ENCODE measurements at places on chromosomes 7 and 10. TPM values are rescaled to one million over a fixed set of nuclear protein-coding genes. Genes with fewer than 3 reads are reported as not detected.

- DNase-seq = no peak
- no peaks in the 10 kb centered on the region for H3K4me1 ChIP-seq
- no peaks in the 10 kb centered on the region for H3K36me3 ChIP-seq
These were observed 25.6 kb upstream of the MTPN start for GRCh38 chr7:136002802-136003201.

GRCh38 chr7:74362266-74362665, 73.1 kb downstream of the CLIP2 start:
- H3K27me3 ChIP-seq = no peaks in the 10 kb centered on the region
- no peak for DNase-seq
- H3K4me3 ChIP-seq = no peak overlapping the region
- peaks cover 24% of the 10 kb centered on the region for H3K36me3 ChIP-seq

DNA sequence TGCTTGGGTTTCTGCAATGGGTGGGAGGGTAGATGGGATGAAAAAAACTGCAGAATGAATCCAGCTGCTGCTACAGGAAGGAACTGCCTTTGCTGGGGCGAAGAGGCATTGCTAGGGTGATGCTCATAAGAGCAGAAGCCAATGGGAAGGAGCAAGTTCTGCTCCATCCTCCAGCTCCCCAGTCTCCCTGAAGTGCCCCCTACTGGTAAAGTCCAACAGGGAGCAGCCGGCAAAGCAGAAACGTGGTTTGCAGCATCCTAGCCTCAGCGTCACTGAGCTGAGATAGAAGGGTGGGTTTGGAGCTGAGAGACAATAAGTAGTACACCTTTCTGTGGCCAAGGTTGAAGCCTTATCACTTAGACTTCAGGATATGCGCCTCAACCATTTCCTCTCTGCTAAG, 220.5 kb downstream of the CCSER2 start:
- no peak overlapping the region for H3K27ac ChIP-seq
- H3K27me3 ChIP-seq = no peaks in the 10 kb centered on the region
- no peaks in the 10 kb centered on the region for H3K36me3 ChIP-seq
- H3K4me3 ChIP-seq = no peak overlapping the region
- H3K4me1 ChIP-seq = no peaks in the 10 kb centered on the region
- DNase-seq = peak; percentile 66

DNA sequence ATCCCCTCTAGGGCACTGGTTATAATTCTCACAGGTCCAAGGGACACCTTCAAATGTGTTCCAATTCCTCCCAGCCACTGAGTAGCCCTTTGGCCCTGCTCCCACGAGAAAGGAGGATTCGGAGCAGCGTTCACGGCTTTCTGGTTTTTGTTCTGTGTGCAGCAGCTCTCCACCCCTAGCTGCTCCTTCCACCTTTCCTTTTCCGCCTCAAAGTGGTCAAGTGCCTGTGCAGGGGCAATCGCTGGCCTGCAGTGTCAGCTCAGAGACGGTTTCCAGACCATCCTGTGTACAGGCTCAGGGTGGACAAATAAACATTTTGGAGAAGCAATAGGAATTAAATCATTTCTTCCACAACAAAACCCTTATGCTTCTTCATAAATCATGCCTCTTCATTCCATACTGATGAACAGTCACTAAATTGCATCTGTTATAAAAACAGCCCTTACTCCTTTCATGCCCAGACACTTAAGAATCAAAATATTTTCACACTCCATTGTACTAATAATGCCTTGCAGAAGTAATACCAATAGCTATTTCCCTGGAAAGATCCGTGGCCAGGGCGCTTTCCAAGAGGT, 1.1 kb downstream of the KIAA1549 start:
- peaks cover 54% of the 10 kb centered on the region for H3K4me1 ChIP-seq
- H3K27ac ChIP-seq = no peak overlapping the region
- peaks cover 28% of the 10 kb centered on the region for H3K27me3 ChIP-seq
- H3K4me3 ChIP-seq = peak overlapping the region; percentile 83
- no peaks in the 10 kb centered on the region for H3K36me3 ChIP-seq

PIP gene
- total RNA-seq = not detected

ZFYVE27 gene
- 26.9 TPM for total RNA-seq

ACTL6B gene
- 0.99 TPM for total RNA-seq

DNA sequence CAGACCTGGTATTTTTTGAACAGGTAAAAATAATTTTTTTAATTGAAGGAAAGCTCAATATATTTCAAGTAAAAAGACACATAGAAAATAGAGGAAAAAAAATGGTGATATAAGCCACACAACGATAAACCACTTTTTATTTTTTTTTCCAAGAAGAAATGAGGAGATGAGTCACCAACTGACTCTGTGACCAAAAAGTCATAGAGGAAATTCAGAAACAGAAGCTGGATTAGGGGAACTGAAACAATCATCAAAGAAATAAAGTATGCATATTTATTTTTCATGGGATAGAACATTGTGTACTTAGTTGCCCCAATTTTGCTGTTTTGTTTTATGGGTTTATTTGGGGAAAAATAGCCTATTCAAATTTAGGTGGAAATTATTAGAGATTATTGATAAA, 176.8 kb upstream of the AGR3 start:
- H3K36me3 ChIP-seq = peaks cover 4% of the 10 kb centered on the region
- no peak overlapping the region for H3K4me3 ChIP-seq
- no peaks in the 10 kb centered on the region for H3K27me3 ChIP-seq
- H3K4me1 ChIP-seq = no peaks in the 10 kb centered on the region

DNA sequence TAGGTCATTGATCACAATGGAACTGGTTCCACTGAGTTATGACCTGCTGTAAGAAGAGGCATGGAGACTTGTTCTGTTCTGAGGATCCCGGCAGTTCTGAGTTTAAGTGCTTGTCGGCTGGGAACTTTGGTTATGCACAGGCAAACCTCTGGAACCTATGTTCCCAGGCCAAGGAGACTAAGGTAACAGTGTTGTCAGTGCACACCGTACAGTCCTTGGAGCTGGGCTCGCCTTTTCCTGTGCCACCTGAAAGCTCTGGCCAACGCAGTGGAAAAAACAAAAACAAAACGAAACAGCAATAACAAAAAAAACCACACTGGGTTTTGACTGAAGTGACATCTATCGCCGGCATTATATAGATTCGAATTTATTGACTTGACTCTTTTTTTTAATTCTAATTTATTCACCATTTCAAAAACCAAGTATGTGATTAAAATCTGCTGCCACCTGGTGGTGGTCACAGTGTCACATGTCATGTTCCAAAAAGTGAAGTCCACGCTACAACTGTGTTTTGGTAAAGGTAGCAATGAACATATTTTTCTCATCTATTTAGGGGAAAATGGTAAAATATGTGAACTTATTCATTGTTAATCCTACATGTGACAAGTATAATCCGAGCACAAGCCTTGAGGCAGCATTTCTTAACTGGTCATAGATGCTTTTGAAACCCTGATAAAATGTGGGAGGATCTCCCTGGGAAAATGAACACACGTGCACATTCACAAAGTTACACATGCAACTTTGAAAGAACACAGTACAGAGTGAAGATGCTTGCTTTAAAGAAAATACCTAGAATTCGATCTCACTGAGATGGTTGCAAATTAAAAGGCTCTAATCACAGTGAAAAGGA, 113.8 kb upstream of the PPP2R2D start:
- no peak overlapping the region for H3K4me3 ChIP-seq
- peaks cover 18% of the 10 kb centered on the region for H3K4me1 ChIP-seq
- H3K27me3 ChIP-seq = peaks cover 6% of the 10 kb centered on the region
- peak; percentile 33 for DNase-seq
- no peak overlapping the region for H3K27ac ChIP-seq

GRCh38 chr7:80134115-80134535, 506 bp upstream of the GNAI1 start:
- H3K27me3 ChIP-seq = peaks cover 15% of the 10 kb centered on the region
- peak overlapping the region; percentile 61 for H3K27ac ChIP-seq
- H3K4me1 ChIP-seq = peaks cover 42% of the 10 kb centered on the region
- no peak for DNase-seq

STOX1 gene
- total RNA-seq = 1.6 TPM

BTBD16 gene
- not detected for total RNA-seq

DNA sequence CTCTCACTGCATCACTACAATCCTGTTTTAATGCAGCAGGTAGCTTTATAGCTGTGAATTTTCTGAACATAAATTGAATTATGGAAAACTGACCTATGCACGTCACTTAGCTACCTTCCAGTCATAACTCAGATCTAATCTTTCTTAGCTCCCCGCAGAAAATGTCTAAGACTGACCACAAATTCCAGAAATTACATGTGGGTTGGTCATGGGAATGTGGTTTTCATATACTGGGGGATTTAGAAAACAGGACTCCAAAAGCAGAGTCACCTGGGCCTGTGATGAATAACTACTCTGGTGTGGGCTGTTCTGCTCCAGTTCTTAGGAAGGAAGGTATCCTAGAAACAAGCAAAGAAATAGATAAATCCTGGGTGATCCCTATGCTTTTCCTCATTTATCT, 178.4 kb upstream of the LRRTM3 start:
- DNase-seq = no peak
- peaks cover 7% of the 10 kb centered on the region for H3K36me3 ChIP-seq
- H3K27ac ChIP-seq = no peak overlapping the region
- H3K4me1 ChIP-seq = no peaks in the 10 kb centered on the region
- no peak overlapping the region for H3K4me3 ChIP-seq

GRCh38 chr10:49296382-49296781, 2.6 kb upstream of the C10orf71 start:
- H3K27ac ChIP-seq = no peak overlapping the region
- DNase-seq = no peak

DNA sequence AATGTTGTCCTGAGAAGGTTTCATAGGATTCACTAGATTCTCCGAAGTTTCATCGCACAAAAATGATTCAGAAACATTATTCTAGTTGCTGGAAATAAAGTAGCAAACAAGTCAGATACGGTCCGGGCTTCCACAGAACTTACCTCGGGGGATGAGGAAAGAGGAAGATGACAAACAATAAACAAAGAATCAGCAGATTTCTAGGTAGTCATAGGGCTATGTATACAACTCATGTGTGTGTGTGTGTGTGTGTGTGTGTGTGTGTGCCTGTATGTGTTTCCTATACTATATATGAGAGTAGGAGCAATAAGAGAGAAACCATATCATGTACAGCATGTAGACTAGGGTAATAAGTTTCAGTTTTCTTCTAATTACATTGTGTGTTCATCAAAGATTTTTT, 16.5 kb downstream of the TMEM236 start:
- peaks cover 8% of the 10 kb centered on the region for H3K4me1 ChIP-seq
- no peak for DNase-seq
- H3K27me3 ChIP-seq = peaks cover 42% of the 10 kb centered on the region

DNA sequence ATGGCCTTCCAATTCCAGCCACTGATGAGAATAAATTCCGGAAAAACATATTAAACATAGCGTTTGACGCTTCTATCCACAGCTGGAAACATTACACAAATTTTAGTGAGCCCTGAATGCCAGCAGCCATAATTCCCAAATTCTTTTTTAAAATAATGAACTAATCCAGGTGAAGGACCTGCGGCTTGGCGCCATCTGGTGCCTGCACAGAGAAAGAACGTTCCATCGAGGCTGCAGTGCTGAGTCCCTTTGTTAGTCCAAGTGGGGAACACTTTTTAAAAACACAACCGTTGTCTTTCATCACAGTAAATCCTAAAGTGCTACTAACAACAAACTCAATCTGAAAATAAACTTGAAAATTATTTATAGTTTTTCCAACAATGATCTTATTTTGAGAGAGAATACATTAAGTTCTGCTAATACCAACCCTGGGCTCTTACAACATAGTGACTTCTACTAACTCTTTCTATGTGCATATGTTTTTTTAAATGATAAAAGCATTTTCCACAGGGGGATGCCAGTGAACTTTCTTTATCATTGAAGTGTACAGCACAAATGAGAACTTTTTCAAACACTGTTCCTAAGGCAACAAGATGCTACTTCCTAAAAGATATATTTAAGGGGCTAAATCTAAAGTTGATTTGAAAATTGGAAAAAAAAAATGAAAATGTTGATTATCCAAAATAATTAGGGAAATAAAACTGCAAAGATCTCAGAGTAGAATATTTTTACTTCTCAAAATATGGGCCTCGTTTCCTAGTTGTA, 166.9 kb upstream of the RNF32 start:
- no peaks in the 10 kb centered on the region for H3K36me3 ChIP-seq
- H3K27me3 ChIP-seq = no peaks in the 10 kb centered on the region
- peaks cover 11% of the 10 kb centered on the region for H3K4me1 ChIP-seq
- DNase-seq = peak; percentile 53
- no peak overlapping the region for H3K27ac ChIP-seq

DNA sequence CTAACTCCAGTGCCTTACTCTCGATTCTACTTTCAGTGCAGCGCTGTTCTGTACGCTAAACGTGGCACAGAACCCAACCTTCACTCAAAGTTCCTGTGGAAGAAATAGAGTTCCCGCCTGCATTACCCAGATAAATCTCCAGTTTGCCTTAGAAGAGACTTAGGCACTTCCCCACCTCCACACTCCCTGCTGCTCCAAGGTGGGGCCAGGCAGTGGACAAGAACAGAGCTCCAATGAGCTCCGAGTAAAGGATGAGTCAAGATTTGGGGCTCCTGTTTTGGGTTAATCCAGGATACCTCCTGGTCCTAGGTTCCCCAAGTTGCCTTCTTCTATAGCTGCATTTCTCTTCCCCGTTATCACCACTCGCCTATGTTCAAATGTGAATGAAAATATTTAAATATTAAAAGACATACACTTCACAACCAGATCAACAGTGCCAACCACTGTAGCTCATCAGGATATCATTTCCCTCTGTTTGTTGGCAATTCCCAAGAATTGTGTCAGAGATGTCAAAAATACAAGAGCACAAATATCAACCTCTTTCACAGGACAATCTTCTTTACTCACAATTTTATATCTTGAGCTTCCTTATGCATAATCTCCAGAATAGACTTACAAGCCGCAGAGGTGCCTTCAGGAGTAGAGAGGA, 48.0 kb downstream of the MALSU1 start:
- H3K4me1 ChIP-seq = peaks cover 9% of the 10 kb centered on the region
- H3K4me3 ChIP-seq = no peak overlapping the region
- H3K27ac ChIP-seq = peak overlapping the region; percentile 27
- no peaks in the 10 kb centered on the region for H3K27me3 ChIP-seq
- H3K36me3 ChIP-seq = peaks cover 68% of the 10 kb centered on the region

GALNT17 gene
- total RNA-seq = 61.1 TPM

- H3K36me3 ChIP-seq = no peaks in the 10 kb centered on the region
- DNase-seq = no peak
- H3K27ac ChIP-seq = no peak overlapping the region
- H3K27me3 ChIP-seq = no peaks in the 10 kb centered on the region
These were observed 90.9 kb upstream of the NOBOX start for GRCh38 chr7:144494355-144494754.

- DNase-seq = no peak
- no peak overlapping the region for H3K27ac ChIP-seq
- no peaks in the 10 kb centered on the region for H3K36me3 ChIP-seq
- no peak overlapping the region for H3K4me3 ChIP-seq
- peaks cover under 1% of the 10 kb centered on the region for H3K4me1 ChIP-seq
- H3K27me3 ChIP-seq = no peaks in the 10 kb centered on the region
These were observed 576.4 kb downstream of the GRID1 start for GRCh38 chr10:85789982-85790789.

LRRD1 gene
- total RNA-seq = not detected

- no peak for DNase-seq
- H3K36me3 ChIP-seq = peaks cover 14% of the 10 kb centered on the region
- peak overlapping the region; percentile 96 for H3K27ac ChIP-seq
- H3K27me3 ChIP-seq = no peaks in the 10 kb centered on the region
These were observed 115.2 kb downstream of the ZFAND4 start for GRCh38 chr10:45557275-45557905.
